ENCODE measurements at places on chromosomes 3 and 15. TPM values are rescaled to one million over a fixed set of nuclear protein-coding genes. Genes with fewer than 3 reads are reported as not detected.

GOLGA6D gene
- total RNA-seq, result not detected

TMC3 gene
- not detected for total RNA-seq

ZIC1 gene
- not detected for total RNA-seq

CHRNA7 gene
- 0.65 TPM for total RNA-seq

C3orf22 gene
- not detected for total RNA-seq

OR5K2 gene
- not detected for total RNA-seq

SLC22A13 gene
- under 0.01 TPM for total RNA-seq

CHP1 gene
- total RNA-seq, result 56.0 TPM

- no peak for DNase-seq
Measured at GRCh38 chr3:74387111-74387735, 227.2 kb downstream of the CNTN3 start.

DNA sequence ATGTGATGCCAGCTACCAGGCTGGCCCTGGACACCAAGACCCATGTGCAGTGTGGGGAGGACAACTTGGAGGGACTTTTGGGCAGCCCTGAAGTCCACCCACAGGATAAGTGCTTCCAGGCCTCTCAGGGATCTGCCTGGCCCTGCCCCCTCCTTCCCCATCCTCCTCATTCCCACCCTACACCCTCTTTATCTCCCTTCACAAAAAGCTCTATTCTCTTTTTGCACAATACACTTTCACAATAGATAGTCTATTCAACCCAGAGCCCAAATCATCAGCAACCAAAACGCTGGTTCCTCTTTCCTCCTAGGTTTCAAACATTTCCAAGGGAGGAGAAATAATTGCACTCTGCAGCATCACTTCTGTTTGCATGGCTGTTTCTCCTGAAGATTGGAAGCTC, 7.8 kb upstream of the ZNF710 start:
- no peak for DNase-seq

- DNase-seq, result no peak
Measured at GRCh38 chr3:1535361-1535760, 442.5 kb downstream of the CNTN6 start.

DNA sequence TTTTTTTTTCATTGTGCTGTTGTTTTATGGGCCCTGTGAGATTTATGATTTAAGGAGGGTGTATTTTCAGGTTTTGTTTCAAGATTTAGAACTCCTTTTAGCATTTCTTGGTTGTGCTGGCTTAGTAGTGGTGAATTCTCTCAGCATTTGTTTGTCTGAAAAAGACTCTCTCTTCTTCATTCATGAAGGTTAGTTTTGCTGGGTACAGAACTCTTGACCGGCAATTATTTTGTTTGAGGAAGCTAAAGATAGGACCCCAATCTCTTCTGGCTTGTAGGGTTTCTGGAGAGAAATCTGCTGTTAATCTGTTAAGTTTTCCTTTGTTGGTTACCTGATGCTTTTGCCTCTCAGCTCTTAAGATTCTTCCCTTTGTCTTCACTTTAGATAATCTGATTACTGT, 46.9 kb downstream of the LYSMD4 start:
- DNase-seq, result no peak

DNA sequence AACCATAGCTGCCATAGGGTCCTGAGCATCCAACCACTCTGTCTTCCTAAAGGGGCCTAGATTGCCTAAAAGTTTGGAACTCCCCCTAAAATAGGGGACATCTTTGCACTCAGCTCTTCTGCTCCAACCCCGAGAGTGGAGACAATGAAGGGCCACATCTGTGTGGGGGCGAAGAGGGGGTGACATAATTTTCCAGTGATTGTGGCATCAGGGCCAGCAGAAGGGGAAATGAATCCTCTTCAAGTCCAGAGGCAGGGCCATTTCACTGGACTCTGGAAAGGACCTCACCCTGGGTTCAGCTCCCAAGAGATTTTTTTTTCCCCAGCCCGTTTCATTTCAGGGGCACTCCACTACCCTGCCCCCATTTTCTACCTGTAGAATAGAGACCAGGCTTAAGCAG, 4.6 kb upstream of the ANKRD63 start:
- DNase-seq, result no peak

DNA sequence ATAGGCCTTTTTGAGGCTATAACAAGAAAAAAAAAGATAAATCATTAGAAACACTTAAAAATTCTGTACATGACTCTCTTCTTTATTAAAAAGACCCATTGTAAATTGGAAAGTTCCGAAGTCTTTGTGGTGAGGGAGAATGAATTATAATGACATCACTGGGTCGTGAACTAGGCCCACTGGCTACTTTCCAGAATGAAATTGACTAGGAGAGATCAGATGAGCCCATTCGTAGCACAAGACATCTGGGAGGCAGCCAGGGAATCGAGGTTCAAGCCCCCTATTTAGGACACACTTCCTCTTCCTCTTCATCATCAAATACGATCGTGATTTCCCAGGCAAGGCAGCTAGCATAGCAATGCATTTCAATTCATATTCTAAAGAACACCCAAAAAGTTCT, 889.8 kb upstream of the NR2F2 start:
- peak; percentile 87 for DNase-seq

- no peak for DNase-seq
Measured at GRCh38 chr3:64924961-64925360, 237.2 kb upstream of the ADAMTS9 start.

DNA sequence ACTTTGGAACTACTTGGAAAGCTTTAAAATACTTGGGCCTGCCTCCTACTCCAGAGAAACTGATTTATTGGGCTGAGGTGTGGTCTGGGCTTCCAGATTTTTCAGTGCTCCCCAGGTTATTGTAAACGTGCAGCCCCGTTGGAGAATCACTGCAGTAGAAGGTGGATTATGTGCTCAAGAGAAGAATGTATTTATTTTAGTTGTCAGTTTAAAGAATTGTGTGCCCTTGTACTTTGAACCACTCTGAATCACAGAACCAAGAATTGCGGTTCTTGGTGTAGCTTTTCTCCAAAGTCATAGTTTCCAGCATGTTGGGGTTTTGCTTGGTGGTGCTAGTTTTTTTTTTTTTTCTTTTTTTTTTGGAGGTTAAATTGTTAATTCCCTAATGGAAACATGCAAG, 1.6 kb downstream of the TATDN2 start:
- DNase-seq, result no peak

DNA sequence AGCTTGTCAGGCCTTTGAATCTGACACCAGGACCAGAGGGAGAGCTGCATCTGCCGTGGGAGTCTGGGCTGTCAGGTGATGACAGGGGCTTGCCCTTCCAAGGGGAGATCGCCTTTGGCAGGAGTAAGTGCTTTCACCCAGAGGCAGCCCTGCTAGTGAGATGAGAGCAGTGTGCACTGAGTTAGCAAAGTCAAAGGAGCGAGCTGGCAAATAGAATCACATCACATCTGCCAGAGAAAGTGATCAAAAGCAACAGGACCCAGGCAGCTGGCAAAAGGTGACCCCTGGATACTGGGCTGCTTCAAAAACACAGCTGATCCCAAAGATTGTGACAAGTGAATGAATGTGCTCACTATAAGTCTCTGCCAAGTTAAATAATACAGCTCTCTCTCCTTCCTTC, 36.1 kb upstream of the PYDC2 start:
- no peak for DNase-seq

DNA sequence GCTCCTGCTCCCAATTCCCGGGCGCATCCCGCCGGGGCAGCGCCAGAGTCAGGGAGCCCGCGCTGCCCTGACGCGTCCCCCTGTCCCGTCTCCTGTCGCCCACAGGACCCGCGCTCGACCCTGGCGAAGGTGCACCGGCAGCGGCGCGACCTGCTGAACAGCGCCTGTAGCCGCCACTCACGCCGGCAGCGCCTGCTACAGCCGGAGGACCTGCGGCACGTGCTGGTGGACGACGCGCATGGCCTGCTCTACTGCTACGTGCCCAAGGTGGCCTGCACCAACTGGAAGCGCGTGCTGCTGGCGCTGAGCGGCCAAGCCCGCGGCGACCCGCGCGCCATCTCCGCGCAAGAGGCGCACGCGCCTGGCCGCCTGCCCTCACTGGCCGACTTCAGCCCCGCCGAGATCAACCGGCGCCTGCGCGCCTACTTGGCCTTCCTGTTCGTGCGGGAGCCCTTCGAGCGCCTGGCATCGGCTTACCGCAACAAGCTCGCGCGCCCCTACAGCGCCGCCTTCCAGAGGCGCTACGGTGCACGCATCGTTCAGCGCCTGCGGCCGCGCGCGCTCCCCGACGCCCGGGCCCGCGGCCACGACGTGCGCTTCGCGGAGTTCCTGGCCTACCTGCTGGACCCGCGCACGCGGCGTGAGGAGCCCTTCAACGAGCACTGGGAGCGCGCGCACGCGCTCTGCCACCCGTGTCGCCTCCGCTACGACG, 16.9 kb downstream of the C3orf22 start:
- no peak for DNase-seq

DNA sequence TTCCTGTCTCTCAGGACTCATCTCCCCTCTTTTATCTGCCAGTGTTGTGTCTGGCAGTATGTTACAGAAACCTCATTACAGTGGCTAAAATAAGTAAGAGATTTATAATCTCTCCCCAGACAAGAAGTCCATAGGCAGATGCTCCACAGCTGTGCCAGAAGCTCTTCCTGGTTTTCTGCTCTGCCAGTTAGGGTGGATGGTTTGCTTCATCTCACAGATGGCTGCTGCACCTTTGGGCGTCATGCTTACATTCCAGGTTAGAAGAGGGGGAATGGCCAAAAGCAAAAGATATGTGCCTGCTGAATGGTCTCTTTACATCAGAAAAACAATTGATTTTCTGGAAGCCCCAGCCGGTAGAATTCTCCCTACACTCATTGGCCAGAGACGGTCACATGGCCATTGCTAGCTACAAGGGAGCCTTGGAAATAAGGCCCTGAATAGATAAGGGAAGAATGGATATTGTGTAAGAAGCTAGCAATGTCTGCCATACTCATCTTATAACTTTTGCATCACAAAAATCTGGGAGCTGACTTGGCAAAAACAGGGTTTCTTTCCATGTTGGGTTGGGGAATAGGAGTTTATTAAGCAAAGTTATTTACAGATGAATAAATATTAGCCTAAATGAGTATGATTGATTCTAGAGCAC, 91.1 kb downstream of the PDCD6IP start:
- no peak for DNase-seq

DNA sequence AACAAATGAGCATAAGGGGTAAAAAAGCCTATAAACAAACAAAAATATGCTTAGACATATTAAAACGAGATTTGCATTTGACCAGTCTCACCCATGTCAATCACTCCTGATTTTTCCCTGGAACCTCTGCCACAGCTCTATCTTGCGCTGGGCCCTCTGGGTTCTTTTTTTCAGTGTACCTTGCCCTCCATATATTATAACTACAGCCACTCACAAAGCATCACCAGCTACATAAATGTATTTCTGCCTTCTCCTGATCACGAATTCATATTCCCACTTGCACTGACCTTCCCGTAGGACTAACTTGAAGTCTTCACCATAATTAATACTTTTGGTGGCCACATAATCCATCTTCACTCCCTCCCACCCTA, 395.6 kb upstream of the ROBO2 start:
- no peak for DNase-seq

DNA sequence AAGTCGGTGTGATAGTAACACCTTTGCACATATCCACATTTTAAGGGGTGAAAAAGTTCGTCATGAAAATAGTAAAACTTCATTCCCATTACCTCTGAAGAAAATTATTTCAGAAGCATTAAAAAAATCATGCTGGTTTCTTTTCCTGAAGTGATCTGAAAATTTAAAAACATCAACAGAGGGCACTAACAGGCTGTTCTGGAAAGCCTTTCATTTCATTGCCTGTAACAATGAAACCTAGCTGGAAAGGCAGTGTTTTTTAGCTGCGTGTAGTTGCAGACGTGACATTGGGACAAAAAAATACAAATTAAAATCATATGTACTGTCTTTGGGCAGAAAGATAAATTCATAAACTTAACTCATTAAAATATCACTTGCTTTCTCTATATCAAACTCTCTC, 993.8 kb downstream of the GBE1 start:
- DNase-seq, result peak; percentile 37

DNA sequence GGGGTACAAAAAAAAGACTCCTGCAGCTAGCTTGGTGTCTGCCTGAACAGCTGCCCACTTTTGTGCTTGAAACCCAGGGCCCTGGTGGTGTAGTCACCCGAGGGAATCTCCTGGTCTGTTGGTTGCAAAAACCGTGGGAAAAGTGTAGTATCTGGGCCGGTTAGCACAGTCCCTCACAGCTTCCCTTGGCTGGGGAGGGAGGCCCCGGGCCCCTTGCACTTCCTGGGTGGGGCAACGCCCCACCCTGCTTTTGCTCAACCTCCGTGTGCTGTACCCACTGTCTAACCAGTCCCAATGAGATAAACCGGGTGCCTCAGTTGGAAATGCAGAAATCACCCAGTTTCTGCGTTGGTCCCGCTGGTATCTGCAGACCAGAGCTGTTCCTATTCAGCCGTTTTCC, 211.7 kb upstream of the ZPLD1 start:
- DNase-seq, result no peak

DNA sequence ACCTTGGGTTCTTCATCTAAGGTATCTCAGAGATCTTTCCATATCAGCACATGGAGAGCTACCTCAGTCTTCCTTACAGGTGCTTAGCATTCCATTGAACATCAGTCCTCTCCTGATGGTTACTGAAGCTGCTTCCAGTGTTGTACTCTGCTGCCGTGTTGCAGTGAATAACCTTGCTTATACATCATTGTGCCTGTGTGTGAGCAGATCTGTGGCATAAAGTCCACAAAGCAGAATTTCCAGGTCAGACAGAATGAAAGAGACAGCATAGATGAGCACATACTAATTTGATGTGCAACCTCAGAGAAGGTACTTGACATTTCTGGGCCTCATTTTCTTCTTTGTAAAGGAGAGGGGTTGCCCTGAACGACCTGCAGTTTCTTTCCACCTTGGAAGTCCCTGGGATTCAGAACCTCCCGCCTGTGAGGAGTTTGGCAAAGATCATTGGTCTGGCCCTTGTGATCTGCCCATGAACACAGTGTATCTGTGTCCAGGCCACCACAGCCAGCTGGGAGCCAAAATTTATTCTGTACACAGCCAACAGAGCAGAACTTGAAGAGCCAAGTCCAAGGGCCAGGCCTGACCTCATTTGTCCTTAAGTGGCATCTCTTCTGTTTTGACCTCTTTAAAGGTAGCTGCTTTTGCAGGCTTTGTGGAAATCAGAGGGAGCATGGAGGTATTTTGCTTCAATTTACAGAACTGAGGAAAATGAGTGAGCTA, 57.2 kb upstream of the SLC7A14 start:
- DNase-seq, result no peak

- DNase-seq, result no peak
Measured at GRCh38 chr3:148735597-148735996, 37.9 kb downstream of the AGTR1 start.
